ENCODE measurements at places on chromosomes 7 and 10.
A peak's percentile ranks its signal among the peaks of the same experiment; 100 is the strongest.

GRCh38 chr10:29681676-29682448 lies 47.1 kb upstream of the SVIL start:
- DNase-seq, result no peak

DNA sequence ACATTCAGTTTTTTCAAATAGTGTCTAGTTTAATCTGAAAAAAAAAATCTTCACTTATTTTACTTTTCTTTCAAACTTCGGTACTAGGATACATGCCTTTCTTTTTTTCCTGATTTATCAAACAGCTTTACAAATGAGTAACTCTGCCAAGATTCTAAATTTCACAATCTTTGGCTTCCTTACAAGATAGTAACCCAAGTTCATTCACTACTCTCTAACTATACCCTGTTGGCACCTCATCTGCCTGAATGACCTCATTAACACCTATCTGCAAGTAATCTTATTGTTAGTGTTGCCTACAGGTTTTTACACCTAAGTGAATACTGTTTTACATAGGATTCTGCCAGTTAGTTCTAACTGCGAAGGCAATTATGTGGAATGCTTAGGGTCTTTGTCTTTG lies 159.8 kb downstream of the FOXP2 start:
- peak; percentile 44 for DNase-seq

- DNase-seq, result no peak
Measured at GRCh38 chr7:30559611-30560010, 35.1 kb upstream of the GARS1 start.

GRCh38 chr7:6413637-6414036 lies 34.1 kb downstream of the DAGLB start:
- no peak for DNase-seq

- peak; percentile 66 for DNase-seq
Measured at GRCh38 chr7:50497968-50498367, 47.8 kb upstream of the FIGNL1 start.

DNA sequence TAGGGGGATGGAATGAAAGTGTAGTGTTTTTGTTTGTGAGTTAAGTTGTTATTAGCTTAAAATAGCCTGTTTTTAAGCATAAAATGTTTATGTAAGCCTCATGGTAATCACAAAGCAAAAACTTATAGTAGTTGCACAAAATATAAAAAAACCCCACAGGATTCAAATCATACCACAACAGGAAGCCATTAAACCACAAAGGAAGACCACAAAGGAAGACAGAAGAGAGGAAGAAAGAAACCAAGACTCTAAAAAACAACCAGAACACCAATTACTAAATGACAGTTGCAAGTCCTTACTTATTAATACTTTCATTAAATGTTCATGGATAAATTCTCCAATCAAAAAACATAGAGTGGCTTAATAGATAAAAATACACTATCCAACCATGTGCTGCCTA lies 63.6 kb downstream of the ANKRD7 start:
- DNase-seq, result no peak

- DNase-seq, result no peak
Measured at GRCh38 chr10:35613597-35614226, 8.6 kb downstream of the GJD4 start.
